Dermis microvascular lymphatic vessel endothelial cell (primary cell): ENCODE measurements at places on chromosomes 13 and 19. TPM values are rescaled to one million over a fixed set of nuclear protein-coding genes. Genes with fewer than 3 reads are reported as not detected.

PCP2 gene
- not detected in 2 replicates for total RNA-seq

PNMA8A gene
- total RNA-seq = under 0.01 and 0.26 TPM in 2 replicates

ZNF444 gene
- total RNA-seq = 10.7 and 16.1 TPM in 2 replicates

CHST8 gene
- total RNA-seq = under 0.01 TPM in 2 replicates

COX6B2 gene
- total RNA-seq = not detected in 2 replicates

ZNF543 gene
- total RNA-seq = 7.8 and 10.1 TPM in 2 replicates

CPAMD8 gene
- total RNA-seq = 1.5 and 2.4 TPM in 2 replicates

NCR1 gene
- total RNA-seq = not detected in 2 replicates

FLT1 gene
- 15.7 and 31.6 TPM in 2 replicates for total RNA-seq

NLRP12 gene
- 0.51 and 0.76 TPM in 2 replicates for total RNA-seq

HSPH1 gene
- 54.4 and 59.3 TPM in 2 replicates for total RNA-seq

TTYH1 gene
- total RNA-seq = under 0.01 TPM in 1 of 2 replicates, not detected in the other

RNF225 gene
- not detected in 2 replicates for total RNA-seq

CCDC8 gene
- 0.13 TPM in 2 replicates for total RNA-seq

IGFL3 gene
- total RNA-seq = not detected in 2 replicates

RASAL3 gene
- 14.4 and 14.8 TPM in 2 replicates for total RNA-seq

ZNF506 gene
- total RNA-seq = 5.5 and 9.7 TPM in 2 replicates

KXD1 gene
- total RNA-seq = 54.6 and 70.2 TPM in 2 replicates

ZNF99 gene
- not detected in 2 replicates for total RNA-seq

PSG2 gene
- not detected in 2 replicates for total RNA-seq

TMEM86B gene
- 0.26 and 0.89 TPM in 2 replicates for total RNA-seq

ADAT3 gene
- total RNA-seq = 1.7 and 3.8 TPM in 2 replicates

SHANK1 gene
- total RNA-seq = under 0.01 and 0.13 TPM in 2 replicates

GIPR gene
- 0.13 TPM in 1 of 2 replicates, not detected in the other for total RNA-seq

TIMM50 gene
- 48.3 and 50.3 TPM in 2 replicates for total RNA-seq

CEACAM21 gene
- total RNA-seq = 10.8 and 17.7 TPM in 2 replicates

FGF14 gene
- total RNA-seq = 2.4 and 3.2 TPM in 2 replicates

FSD1 gene
- total RNA-seq = 6.3 and 7.4 TPM in 2 replicates

ERICH4 gene
- not detected in 2 replicates for total RNA-seq

SLC27A5 gene
- 10.1 and 10.9 TPM in 2 replicates for total RNA-seq

ZNF541 gene
- total RNA-seq = 0.39 and 0.63 TPM in 2 replicates

SIRT2 gene
- total RNA-seq = 62.3 and 105 TPM in 2 replicates

BCAM gene
- total RNA-seq = 14.9 and 40.6 TPM in 2 replicates

COL4A2 gene
- total RNA-seq = 626 and 1,224 TPM in 2 replicates

ADAMTSL5 gene
- total RNA-seq = not detected in 2 replicates

NLRP11 gene
- total RNA-seq = under 0.01 TPM in 2 replicates

ZNF442 gene
- 1.3 and 1.4 TPM in 2 replicates for total RNA-seq

RFPL4A gene
- 1.3 and 3.4 TPM in 2 replicates for total RNA-seq

TM9SF2 gene
- 86.9 and 114 TPM in 2 replicates for total RNA-seq

IZUMO4 gene
- 0.76 and 0.77 TPM in 2 replicates for total RNA-seq

TPTE2 gene
- not detected in 2 replicates for total RNA-seq

PMIS2 gene
- not detected in 2 replicates for total RNA-seq

HIF3A gene
- total RNA-seq = 11.9 and 14.8 TPM in 2 replicates

KBTBD6 gene
- total RNA-seq = 7.7 and 8.5 TPM in 2 replicates

ZNF540 gene
- 0.13 and 0.51 TPM in 2 replicates for total RNA-seq

SYT3 gene
- under 0.01 TPM in 1 of 2 replicates, not detected in the other for total RNA-seq

PLEKHA4 gene
- 2.7 and 6.8 TPM in 2 replicates for total RNA-seq

AMER2 gene
- not detected in 2 replicates for total RNA-seq
